ENCODE measurements at places on chromosomes 16 and 17.

GRCh38 chr16:77171745-77172635 lies 19.0 kb upstream of the MON1B start:
- DNase-seq = peak; percentile 55

DNA sequence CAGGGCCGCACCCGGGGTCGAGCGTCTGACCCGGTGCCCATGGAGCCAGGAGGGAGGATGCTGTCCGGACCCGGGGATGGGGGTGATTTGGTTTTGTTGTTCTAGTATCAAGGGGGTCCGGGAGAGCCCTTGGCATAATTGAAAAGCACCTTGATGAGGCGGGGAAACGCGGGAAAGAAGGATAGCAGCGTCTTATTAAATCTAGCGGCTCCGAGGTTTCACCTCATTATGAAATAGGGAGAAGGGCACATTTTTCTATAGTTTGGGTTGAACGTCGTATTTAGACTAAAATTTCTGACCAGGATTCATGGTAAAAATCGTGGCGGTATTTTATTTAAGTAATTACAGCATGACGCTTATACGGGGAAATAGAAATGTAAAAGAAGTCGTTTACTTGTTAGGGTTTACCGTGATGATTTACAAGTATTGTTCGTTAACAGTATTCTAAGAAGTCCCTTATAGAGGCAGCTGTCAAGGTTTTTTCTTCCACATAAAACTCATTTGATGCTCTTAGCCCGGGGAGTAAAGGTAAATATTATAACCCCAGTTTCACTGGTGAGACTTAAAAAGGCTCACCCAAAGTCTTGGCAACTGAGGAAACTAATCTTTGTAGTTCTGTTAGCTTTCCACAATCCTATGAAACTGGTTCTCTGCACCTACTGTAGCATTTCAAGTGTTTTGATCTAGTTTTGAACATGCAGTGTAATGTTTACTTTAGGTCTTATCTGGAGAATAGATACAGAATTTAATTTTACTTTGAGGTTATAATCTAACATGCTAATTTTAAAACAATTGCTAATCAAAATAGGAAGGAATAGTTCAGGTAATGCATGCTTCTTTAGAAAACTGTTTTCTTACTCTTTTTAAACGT lies 756 bp downstream of the LUC7L3 start:
- DNase-seq = no peak

- no peak for DNase-seq
These were observed 36.6 kb upstream of the EMP2 start for GRCh38 chr16:10616756-10617640.

GRCh38 chr16:4316864-4317531 lies 1.1 kb downstream of the GLIS2 start:
- no peak for DNase-seq

DNA sequence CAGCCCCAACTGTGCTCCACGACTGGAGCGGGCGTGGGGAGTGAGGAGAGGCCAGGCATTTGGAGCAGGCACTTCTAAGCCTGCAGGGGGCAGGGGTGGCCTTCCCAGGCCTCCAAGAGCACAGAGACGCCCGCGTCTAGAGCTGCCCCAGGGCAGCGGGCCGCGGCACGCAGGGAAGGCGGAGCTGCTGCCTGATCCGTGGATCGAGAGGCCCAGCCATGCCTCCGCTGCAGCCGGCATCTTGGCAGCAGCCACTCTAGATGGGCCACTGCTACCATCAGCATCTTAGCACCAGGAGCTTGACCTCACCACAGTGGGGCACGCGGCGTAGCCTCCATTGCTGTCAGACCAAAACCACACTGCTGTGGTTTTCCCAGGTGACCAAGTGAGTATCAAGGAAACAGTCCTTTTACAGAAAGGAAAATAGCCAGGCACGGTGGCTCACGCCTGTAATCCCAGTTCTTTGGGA lies 20.4 kb upstream of the WDR45B start:
- DNase-seq = peak; percentile 74

DNA sequence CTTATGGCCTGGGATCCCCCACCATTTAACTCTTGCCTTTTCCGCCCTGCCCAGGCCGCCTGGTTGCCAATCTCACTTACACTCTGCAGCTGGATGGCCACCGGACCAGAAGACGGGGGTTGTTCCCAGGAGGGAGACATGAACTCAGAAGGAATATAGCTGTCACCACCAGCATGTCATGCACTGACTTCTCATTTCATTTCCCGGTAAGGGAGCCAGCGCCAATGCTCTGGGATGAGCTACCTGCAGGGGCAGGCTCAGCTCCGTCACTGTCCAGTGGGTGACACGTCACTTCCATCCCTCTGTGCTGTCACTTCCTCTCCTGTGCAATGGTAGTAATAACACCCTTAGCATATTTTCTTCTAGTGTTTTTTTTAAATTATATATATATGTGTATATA lies 26.7 kb downstream of the ITGAL start:
- DNase-seq = no peak

DNA sequence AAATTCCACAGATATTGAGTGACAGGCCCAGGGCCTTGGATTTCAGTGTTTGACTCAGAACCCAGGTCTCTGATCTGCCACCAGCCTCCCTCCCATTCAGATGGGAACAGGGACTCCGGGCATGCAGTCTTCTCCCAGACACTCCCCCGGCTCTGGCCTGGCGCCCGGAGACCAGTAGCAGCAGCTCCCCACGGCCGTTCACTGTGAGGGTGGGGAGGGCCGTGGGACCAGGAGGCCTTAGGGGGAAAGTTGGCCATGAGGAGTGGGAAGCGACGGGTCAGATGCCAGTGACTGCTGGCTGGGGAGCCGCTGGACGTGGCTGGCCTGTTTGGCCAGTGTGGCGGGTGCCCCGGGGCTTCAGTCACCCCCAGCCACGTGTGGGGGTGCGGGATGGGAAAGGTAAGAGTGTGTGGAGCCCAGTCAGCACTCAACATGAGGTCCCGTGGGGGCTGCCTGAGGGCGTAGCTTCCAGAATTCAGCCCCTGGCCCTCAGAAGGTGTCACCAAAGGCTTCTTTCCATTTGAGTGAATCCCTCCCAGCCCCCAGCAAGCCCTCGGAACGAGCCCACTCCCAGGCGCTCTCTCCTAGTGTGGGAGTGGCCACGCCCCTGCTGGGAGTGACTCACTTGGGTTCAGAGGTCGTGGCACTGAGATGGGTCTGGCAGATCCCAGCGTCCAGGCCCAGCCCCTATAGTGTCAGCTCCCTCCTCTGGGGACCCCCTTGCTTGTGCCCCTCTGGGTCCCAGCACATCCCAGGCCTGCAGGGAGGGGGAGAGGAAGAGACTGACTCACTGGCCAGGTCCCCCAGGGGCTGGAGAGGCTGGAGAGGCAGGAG lies 309.4 kb downstream of the SEC14L1 start:
- no peak for DNase-seq

GRCh38 chr17:80679816-80680215 lies 135.2 kb downstream of the RPTOR start:
- no peak for DNase-seq

DNA sequence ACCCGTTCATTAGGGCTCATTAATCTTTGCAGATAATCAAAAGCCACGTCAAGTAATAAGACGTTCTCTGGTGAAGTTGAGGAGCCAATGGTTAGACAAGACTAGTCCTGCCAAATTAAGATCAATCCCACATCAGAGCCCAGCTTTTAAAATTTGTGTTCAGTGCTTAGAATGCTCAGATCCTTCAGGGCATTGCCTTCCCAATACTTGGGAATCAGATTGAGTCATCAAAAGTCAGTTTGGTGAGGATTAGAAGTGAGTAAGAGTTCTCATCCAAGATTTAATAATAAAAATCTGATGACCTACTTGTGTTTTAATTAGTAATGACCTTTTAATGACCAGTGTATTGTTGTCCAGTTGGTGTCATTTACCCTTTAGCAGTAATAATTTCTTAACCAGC lies 19.8 kb downstream of the MAP2K4 start:
- no peak for DNase-seq

- DNase-seq = no peak
These were observed 190.2 kb upstream of the TNRC6C start for GRCh38 chr17:77768248-77768852.

DNA sequence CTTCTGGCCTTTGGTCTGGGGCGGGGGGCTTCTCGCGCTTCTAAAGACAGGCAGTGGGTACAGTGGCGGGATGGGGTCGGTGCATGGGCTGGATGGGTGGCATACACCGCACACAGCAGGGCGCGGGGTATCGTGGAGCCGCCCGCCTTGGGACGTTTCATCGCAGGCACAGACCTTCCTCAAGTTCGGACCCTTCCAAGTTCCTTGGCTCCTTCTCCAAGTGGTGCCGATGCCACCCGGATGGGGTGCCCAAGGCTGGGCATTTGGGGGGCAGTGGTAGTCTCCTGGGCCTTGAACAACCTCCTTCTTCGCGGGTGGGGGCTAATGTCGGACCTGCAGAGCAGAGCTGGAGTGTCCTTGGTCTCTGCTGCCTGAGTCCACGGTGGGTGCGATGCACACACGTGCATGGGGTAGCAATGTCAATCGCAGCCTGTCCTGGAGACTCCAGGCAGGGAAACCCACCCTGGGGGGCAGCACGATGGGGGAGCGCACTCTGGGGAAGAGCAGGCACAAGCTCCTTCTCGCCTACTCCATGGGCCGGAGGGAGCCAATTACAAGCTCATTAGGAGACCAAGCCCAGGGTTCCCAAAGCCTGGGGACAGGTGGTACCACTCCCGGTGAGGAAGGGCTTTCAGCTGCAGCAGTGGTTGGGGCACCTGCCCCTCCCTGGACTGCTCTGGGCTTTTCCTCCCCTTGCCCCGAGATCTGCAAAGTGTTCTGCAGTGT lies 686 bp upstream of the MTSS2 start:
- no peak for DNase-seq

Measured in KBM-7 (cell line).